ENCODE measurements at places on chromosomes 4 and X.

DNA sequence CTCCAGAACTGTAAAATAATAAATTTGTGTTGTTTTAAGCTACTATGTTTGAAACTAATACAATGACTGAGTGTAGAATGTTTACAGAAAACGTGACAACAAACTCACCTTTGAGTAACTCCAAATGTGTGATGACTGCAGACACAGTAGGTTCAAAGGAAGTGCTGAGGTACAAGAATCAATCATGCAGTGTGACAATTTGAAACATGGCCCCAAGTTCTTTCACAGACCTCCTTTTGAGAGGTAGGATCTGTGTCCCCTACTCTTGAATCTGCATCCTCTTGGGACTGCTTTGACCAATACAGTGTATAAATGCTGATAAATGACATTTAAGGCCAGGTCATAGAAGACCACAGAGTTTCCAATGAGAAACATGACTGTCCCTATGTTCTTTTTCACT lies 667.7 kb upstream of the DIPK2B start:
- no peak for DNase-seq

- no peak for DNase-seq
Observed at GRCh38 chrX:27675493-27675892, 85.3 kb downstream of the DCAF8L2 start.

DNA sequence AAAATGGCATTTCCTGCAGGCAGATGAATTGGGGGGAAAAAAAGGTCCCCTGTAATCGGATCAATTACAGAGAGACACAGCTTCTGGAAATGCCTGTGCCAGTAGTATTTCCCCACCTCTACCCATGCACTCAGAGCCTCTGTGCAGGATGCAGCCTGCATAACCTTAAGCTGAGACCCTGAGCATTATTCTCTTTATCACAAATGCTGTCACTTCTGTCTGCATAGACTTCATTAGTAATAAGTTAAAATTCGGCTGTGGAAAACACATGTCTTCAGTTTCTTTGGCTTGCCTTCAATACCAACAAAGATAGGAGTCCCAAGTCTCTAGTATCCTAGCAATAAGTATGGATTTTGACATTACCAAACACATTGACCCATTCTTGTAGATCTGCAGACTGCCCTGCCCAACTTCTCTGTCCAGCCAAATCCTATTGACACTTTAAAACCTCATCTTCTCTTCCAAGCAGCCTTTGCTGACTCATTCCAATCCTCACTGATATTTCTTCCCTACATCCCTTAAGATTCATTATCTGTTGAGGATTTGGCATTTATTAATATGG lies 70.8 kb downstream of the LUZP4 start:
- DNase-seq: no peak

GRCh38 chrX:152818356-152818755 lies 12.2 kb downstream of the CETN2 start:
- no peak for DNase-seq

GRCh38 chr4:80261989-80262600 lies 4.4 kb upstream of the FGF5 start:
- no peak for DNase-seq

DNA sequence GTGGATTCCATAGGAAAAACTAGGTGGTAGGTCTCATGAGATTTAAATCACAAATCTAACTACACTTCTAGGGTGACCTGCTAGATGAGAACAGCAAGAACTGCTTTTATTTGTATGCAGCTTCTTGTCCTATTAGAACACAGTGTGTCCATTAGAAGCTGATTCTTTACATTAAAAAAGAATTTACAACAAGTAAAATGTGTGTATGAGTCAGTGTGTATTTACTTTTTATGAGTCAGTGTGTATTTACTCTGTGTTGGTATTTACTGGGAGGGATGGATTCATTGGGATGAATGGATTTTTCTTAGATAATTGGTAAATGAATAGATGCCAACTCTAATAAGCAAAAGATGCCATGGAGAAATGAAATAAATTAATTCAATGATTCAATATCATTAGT lies 40.6 kb upstream of the XPNPEP2 start:
- no peak for DNase-seq

- DNase-seq: no peak
Observed at GRCh38 chr4:25949173-25949748, 35.2 kb downstream of the SMIM20 start.

GRCh38 chr4:127421437-127421836 lies 211.3 kb upstream of the INTU start:
- DNase-seq: no peak

- no peak for DNase-seq
Observed at GRCh38 chr4:169418846-169419245, 148.1 kb upstream of the SH3RF1 start.

DNA sequence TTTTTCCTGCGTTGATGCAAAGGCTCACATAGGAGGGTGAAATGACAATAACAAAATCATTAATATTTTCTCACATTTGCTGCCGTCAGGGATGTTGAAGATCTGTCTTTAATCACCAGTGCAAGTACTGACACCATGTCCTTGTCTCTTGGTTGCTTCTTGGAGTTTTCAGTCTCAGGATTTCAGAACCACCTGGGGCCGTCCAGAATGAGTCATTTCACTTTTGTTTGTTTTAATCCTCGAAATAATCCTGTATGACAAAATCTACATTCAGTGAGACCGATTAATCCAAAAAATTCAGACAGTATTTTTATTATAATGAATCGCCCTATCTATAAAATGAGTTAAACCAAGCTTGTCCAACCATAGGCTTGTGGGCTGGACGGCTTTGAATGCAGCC lies 47.2 kb downstream of the NEIL3 start:
- DNase-seq: no peak

- DNase-seq: no peak
Observed at GRCh38 chr4:135007400-135007799, 805.8 kb upstream of the PABPC4L start.

- no peak for DNase-seq
Observed at GRCh38 chr4:89283226-89284009, 24.2 kb downstream of the GPRIN3 start.

DNA sequence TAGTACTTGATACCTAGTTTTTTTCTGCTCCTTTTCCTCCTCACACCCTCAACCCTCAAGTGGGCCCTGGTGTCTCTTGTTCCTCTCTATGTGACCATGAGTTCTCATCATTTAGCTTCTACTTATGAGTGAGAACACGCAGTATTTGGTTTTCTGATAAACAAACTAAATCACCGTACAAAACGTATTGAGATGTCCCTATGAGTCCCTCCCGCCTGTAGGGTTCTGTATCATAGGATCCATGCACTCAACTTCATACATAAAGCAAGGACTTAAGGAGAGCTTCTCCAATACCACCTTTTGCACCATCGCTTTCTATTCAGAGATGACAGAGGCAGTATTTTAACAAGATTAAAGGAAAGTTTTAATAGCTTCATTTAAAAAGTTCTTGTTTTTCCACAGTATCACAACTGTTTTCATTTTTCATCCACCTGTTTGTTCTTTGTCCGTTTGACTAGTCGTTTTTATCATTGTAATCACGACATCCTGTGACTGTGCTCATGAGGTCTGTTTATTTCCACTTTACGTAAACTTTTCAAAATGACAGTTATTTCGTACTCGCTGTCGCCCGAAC lies 457 bp upstream of the RAB9A start:
- no peak for DNase-seq

DNA sequence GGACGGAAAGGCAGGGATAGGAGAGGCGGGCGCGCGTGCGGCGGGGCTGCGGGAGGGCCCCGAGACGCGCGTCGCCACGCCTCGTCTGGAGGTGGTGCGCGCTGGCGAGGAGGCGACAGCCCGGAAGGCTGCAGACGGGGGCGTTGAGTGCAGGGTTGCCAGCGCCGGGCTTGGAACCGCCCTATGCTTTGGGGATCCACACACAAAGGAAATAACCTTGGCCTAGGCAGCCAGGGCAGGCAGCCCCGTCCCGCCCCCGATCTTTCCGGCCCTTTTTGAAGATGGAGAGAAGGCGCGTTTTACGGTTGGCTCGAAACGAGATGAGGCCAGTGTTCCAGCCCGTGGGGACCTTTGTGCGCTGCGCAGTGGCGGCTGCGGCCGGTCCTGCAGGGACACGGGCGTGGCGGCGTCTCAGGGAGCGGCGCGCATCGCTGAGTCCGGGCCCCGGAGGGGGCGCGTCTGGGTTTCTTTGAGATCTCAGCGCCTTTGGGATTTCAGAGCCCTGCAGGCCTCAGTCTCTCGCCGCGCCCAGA lies 50.8 kb upstream of the TRIM2 start:
- peak; percentile 64 for DNase-seq

DNA sequence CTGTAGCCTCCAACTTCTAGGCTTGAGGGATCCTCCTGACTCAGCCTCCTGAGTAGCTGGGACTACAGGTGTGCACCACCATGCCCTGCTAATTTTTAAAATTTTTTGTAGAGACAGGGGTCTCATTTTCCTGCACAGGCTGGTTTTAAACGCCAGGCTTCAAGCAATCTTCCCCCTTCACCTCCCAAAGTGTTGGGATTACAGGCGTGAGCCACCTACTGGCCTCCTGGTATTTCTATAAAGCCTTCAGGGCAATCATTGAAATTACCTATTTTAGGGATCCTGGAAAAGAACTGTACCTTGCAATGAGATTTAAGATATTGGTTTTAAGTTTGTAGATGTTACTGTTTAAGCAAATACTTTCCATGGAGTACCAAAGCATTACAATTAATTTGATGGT lies 13.5 kb upstream of the PLS3 start:
- no peak for DNase-seq

GRCh38 chr4:83589279-83589678 lies 53.4 kb downstream of the GPAT3 start:
- no peak for DNase-seq

DNA sequence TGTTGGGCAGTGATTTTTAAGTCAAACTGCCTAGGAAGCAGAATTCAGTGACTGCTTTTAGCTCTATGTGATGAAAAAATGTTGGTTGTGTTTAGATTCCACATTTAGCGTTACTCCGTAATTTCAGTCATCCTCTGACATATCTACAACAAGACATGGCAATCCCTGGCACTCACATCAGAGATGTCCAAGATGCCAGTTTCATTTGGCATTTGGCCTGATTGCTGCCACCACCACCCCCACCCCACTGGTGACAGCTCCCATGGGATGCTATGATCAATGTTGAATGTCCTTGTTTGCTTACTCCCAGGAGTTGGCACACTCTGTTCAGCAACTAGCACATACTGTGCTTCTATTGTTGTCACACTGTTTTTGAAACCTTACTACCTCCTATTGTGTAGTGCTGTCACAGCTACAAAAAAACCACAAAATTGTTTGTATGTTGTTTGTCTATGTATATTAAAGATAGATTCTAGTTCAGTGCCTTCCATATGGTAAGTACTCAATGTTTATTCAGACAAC lies 101.4 kb downstream of the AWAT2 start:
- no peak for DNase-seq

GRCh38 chr4:137545461-137545861 lies 13.2 kb upstream of the PCDH18 start:
- DNase-seq: no peak

DNA sequence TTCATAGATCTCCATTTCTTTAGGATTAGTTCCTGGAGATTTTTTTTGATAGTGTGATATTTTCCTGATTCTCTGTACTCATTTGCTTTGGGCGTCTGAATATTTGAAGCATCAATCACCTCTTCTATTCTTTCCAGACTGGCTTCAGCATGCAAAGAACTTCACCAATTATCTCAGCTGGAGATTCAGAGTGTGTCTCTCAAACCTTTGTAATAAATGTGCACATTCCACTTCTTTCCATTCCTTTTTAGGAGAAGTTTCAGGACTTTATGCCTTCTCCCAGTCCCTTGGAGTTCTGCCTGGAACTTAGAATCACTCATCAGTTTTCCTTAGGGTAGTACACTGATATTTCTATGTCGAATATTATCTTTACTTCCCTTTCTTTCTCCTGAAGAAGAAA lies 334.8 kb downstream of the TEX13C start:
- no peak for DNase-seq

- no peak for DNase-seq
Observed at GRCh38 chr4:139872274-139872673, 206.7 kb downstream of the MGST2 start.

DNA sequence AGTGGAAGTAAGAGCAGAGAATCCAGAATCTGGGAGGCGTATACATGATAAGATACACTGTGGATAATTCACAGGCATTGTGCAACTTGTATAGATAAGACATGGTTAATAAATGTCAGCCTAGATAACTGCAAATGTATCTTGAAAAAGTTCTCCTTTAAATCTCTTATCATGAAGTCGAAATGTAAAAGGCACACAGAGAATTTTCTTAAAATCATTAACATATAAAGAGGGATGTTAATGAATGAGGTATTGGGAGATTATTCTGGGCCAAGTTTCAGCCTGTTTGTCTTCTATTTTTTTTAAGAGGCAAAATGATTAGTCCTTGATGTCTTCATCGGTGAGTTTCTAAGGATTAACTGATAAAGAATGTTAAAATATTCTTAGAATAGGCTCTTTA lies 835 bp downstream of the TDO2 start:
- no peak for DNase-seq

- DNase-seq: no peak
Observed at GRCh38 chr4:7722766-7723387, 216.8 kb downstream of the AFAP1 start.

GRCh38 chr4:110452546-110452945 lies 23.4 kb upstream of the ENPEP start:
- DNase-seq: no peak

DNA sequence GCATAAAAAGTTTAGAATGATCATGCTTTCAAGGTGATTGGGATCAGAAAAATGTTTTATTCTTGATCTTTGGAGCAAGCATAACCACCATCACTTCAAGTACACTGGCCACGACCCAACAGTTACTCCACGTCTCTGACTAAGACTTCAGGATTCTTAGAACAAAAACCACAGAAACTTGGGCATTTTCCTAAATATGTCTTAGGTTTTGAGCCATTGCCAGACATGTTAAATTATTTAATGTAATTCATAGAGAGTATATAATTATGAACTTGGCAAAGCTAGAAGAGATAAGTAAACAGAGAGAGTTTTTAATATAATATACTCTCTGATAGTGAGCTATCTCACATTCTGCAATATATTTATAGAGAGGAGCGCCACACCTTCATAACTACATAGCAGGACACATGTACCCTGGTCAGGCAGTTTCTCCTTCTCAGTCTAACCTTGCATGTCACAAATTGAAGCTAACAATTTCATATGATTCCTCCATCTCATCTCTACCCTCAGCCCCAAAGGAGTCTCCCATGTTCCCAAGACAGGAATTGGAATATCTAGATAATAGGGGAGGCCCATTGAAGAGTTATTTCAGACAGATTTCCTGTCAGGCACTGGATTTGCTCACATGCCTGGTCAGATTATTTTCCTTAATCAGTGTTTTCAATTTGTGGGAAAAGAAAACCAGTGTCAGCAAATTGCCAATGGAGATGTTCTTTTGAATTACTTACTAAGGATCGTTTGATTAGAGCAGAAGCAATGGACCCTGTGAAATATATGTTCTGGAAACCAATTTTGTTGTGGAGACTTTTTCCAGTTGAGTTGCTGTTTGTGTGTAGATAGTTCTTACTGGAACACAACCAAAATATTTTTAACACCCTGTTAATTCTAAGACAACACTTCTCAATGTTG lies 61.7 kb upstream of the GUCY1A1 start:
- no peak for DNase-seq

DNA sequence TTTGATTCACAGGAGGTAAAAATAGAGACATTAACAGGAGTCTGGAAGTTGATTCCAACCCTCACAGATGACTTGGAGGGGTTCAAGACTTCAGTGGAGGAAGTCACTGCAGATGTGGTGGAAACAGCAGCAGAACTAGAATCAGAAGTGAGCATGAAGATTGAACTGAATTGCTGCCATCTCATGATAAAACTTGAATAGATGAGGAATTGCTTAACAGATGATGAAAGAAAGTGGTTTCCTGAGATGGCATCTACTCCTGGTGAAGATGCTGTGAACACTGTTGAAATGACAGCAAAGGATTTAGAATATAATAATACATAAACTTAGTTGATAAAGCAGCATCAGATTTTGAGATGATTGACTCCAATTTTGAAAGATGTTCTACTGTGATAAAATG lies 76.5 kb downstream of the RELL1 start:
- DNase-seq: no peak

Data from activated T-cell treated with anti-CD3 and anti-CD28 coated beads, Interleukin-2, amount 50 U/mL, for 4 hours (primary cell).